ENCODE measurements at places on chromosomes 5 and 9.

DNA sequence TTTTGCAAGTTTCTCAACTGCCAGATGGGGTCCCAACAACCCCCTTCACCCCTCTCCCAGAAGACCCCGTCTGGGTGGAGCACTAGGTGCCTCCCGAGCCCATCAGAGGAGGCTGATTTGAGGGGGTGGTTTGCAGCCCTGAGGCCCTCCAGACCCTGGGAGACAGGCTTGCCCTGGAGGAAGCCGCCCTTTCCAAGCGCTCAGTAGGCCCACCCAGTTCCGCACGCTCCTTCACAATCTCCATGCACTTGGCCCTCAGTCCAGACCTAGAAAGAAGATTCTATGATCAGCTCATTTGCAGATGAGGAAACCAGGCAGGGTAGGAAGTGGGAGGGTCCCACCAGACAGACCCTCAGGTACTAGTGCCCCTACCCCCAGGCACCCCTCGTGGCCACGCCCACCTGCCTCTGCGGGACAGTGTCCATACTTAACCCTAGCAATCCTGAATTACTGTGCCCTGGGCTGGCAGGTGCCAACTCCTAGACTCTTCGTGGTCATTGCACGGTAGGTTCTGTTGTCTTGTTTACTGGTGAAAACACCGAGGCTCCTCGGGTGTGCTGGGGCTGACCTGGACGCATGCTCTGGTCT, 22.3 kb downstream of the OR2V1 start:
- DNase-seq: no peak

GRCh38 chr5:160009591-160009989, 651 bp downstream of the TTC1 start:
- peak; percentile 5 for DNase-seq

DNA sequence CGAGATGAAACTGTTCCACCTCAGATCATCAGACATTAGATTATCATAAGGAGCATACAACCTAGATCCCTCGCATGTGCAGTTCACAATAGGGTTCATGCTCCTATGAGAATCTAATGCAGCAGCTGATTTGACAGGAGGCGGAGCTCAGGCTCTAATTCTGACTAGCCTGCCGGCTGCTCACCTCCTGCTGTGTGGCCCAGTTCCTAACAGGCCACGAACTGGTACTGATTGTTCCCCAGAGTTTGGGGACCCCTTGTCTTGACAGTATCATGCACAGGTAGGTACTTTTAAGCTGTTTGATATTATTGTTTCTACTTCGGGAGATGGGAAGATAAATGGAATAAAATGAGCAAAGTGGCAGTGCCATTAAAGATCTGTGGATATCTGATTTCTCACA, 66.9 kb downstream of the ZCCHC7 start:
- DNase-seq: no peak

DNA sequence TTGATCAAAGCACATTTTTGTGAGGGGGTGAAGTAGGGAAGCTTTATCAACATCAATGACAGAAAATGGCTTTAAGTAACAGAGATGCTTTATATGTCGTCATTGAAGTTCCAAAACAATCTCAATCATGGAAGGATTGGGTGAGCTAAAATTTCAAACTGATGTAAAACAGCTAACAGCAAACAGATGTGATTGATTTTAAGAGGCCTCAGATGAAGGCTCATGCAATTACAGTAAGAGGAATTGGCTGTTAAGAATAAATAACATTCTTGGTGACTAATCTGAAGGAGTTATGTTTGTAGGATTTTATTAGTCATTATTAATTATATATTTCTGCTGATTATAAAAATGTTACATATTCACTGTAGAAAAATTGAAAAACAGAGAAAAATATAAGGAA, 63.5 kb upstream of the PUM3 start:
- no peak for DNase-seq

DNA sequence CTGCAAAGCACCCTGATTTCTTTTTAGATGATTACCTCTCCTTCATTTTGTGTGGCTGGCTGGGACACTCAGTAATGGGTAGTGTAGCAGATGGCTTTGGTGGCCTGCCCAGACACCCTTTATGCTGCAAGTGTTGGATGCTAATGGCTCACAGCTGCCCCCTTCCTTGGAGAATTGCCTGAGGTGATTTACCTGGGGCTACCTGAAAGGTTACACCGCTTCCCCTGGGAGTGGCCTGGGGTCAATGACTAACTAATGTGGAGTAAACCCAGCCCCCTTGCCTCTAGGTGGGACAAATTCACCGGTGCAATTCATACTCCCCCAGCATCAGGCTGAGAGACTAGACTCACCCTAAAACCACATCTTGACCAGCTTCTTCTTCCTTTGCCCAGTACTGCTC, 23.5 kb upstream of the HAND1 start:
- DNase-seq: no peak
